Activated CD4-positive, alpha-beta T cell treated with anti-CD3 and anti-CD28 coated beads for 36 hours (primary cell): ENCODE measurements at places on chromosomes 16 and 17. TPM values are rescaled to one million over a fixed set of nuclear protein-coding genes. Genes with fewer than 3 reads are reported as not detected.
A peak's percentile ranks its signal among the peaks of the same experiment; 100 is the strongest.

- peaks cover 87% of the 10 kb centered on the region for H3K4me1 ChIP-seq
- H3K27ac ChIP-seq = peak overlapping the region; percentile 93
These were observed 59.2 kb downstream of the PITPNC1 start for GRCh38 chr17:67436233-67436632.

DNA sequence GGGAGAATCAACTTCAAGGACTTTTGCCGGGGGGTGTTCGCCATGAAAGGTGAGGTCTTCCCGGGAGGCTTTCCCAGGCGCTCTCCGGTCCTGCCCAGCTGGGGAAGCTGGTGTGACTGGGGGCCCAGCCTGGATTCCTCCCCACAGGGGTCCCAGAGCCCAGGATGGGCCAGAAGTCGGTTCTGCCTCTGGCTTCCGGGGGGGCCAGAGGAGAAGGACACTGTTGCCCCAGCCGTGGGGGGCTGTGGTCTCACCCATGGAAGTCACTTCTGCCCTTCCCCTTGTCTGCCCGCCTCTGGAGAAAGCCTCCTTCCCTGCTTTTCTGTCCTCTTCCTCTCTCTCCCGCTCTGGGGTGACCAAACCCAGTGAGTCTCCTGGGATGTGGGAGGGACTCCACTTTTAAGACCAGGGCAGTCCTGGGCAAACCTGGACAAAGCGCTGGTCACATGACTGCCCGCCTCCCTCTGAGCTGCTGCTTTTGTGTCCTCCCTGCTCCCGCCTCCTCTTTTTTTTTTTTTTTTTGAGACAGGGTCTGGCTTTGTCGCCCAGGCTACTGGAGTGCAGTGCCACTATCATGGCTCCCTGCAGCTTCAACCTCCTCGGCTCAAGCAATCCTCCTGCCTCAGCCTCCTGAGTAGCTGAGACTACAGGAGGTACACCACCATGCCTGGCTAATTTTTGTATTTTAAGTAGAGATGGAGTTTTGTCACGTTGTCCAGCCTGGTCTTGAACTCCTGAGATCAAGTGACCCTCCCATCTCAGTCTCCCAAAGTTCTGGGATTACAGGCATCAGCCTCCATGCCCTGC, 40.6 kb downstream of the RAB11FIP4 start:
- H3K36me3 ChIP-seq = no peaks in the 10 kb centered on the region
- peaks cover 13% of the 10 kb centered on the region for H3K4me1 ChIP-seq
- no peak for DNase-seq
- H3K27me3 ChIP-seq = peaks cover 4% of the 10 kb centered on the region
- H3K4me3 ChIP-seq = no peak overlapping the region

GRCh38 chr17:41939044-41939692, 8.8 kb downstream of the ODAD4 start:
- no peak overlapping the region for H3K4me3 ChIP-seq
- no peak for DNase-seq
- no peaks in the 10 kb centered on the region for H3K36me3 ChIP-seq

DNA sequence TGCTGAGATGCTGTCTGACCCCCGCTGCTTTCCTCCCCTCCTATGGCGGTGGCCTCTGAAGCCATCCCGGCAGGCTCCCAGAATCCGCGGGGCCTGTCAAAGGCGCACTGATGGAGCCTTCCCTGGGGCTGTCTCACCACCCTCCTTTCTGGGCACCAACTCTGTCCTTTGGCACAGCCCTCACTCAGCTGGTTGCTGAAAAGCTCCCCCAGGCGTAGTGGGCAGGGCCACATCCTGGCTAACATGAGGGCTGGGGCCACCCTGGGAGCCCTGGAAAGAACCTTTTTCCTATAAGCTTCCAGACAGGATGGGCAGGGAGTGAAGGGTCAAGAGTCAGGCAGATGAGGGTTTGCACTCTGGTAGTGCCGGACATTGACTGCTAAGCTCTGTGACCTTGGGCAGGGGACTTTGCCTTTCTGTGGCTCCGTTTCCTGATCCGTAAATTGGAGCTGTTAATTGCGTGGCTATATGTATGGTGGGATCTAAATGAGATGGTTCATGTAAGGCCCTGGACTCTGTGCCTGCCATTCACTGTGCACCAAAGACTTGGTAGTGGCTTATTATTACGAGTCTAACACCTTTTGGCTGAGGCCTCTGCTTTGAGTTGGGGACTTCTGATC, 27.6 kb upstream of the LASP1NB start:
- peaks cover 70% of the 10 kb centered on the region for H3K4me1 ChIP-seq
- H3K27ac ChIP-seq = peak overlapping the region; percentile 98
- no peaks in the 10 kb centered on the region for H3K27me3 ChIP-seq
- peaks cover 48% of the 10 kb centered on the region for H3K36me3 ChIP-seq

- no peaks in the 10 kb centered on the region for H3K36me3 ChIP-seq
- H3K4me1 ChIP-seq = peaks cover 83% of the 10 kb centered on the region
- H3K27me3 ChIP-seq = no peaks in the 10 kb centered on the region
- peak overlapping the region; percentile 86 for H3K27ac ChIP-seq
- H3K4me3 ChIP-seq = peak overlapping the region; percentile 55
These were observed 27.8 kb downstream of the TK2 start for GRCh38 chr16:66521951-66522771.

ARHGAP44 gene
- total RNA-seq = 0.55 TPM

CFAP97D1 gene
- not detected for total RNA-seq
